Right ventricle myocardium superior (tissue), 1 donor: ENCODE measurements at places on chromosomes 2 and 18. TPM values are rescaled to one million over a fixed set of nuclear protein-coding genes. Genes with fewer than 3 reads are reported as not detected.

- DNase-seq: no peak
Observed at GRCh38 chr2:188518381-188518780, 226.7 kb downstream of the GULP1 start.

- no peak for DNase-seq
Observed at GRCh38 chr2:114616-115015, 68.3 kb upstream of the FAM110C start.

GRCh38 chr2:172539767-172540166 is 16.1 kb upstream of the PDK1 start:
- DNase-seq: no peak

Gene SAP130
- 13.0 TPM for total RNA-seq

GRCh38 chr2:205771666-205772065 is 89.4 kb downstream of the NRP2 start:
- DNase-seq: no peak

Gene ADAM23
- 58.9 TPM for total RNA-seq
